Gastroesophageal sphincter (tissue), 4 donors: ENCODE measurements at places on chromosomes 11 and 22. TPM values are rescaled to one million over a fixed set of nuclear protein-coding genes. Genes with fewer than 3 reads are reported as not detected.
A peak's percentile ranks its signal among the peaks of the same experiment; 100 is the strongest.

DNA sequence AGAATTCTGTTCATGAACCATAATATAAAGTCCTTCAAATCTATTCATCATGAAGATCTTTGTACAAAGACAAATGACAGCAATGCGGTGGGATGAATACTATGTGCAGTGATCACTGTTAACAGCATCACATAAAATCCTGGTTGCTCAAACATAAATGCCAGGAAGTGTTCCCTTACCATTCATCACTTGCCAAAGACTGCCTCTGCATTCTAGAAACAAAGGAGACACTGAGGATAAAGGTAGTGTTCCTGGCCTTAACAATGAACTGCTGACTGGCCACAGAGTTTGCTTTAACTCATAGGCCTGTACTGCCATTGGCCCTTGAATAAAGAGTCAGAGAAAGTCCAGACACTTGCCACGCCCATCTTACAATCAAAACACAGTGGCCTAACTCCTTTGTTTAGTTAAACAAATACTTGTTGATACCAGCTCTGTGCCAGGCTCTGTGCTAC, 29.5 kb downstream of the C2CD3 start:
- no peak for ATAC-seq

DNA sequence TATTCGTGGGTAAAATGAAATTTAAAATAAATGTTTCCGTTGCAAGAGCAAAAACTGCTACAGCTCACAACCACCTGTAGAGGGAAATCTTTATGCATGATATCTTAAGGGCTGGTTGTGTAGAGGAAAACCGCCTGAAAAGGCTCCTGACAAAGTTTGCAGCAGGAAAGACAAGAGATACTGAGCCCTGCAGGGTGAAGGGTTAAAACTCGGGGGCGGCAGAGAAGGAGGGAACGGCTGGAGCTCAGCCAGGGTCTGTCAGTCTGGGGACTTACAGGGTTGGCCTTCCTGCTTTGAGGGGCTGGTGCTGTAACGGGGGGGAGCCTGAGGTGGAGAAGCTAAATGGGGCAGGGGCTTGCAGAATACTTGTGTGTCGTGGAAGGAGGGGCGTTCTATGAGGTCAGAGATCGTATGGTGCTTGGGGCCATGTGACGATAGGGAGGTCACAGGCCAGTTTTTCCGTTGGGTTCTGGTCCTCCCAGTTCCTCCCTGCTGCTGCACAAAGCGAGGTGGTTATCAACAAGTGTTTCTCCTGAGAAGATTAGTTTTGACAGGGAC, 122.9 kb upstream of the HSD17B12 start:
- ATAC-seq: no peak

The OR4D5 gene
- total RNA-seq: not detected

DNA sequence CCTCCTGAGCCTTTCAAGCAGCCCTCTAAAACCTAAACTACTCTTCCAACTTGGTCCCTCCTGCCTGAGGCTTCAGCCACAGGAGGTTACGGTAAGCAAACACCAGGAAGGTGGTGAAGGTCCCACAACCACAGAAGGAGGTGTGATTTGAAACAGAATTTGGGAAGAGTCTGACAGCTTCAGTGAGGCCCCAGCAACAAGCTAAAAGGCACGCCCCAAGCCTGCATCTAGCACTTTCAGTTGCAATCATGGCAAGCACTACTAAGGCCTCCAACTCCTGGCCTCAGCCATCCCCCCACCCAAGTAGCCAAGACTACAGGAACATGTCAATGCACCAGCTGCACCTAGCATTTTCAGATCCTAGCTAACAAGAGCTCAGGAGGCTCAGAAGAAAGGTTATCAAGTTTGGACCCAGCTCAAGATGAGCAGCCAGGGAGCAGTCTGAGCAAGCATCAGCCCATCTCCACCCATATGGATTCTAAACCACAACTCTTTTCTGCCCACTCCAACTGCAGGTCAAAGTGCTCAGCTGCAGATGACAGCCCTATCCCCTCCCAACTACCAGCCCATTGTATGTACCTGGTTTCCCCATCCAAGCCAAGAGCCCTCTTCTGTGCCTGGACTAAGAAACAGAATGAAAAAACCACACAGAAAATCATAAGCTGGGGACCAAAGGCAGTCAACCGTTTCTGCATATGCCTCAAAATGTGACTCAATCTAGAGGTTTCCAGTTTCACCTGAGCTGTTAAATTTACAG, 10.4 kb upstream of the AHNAK start:
- no peak for ATAC-seq

The SPON1 gene
- 98.2 TPM for total RNA-seq

The CLDN5 gene
- 29.6 TPM for total RNA-seq

GRCh38 chr11:102560555-102561011, 30.0 kb upstream of the MMP7 start:
- peak; percentile 66 for ATAC-seq

DNA sequence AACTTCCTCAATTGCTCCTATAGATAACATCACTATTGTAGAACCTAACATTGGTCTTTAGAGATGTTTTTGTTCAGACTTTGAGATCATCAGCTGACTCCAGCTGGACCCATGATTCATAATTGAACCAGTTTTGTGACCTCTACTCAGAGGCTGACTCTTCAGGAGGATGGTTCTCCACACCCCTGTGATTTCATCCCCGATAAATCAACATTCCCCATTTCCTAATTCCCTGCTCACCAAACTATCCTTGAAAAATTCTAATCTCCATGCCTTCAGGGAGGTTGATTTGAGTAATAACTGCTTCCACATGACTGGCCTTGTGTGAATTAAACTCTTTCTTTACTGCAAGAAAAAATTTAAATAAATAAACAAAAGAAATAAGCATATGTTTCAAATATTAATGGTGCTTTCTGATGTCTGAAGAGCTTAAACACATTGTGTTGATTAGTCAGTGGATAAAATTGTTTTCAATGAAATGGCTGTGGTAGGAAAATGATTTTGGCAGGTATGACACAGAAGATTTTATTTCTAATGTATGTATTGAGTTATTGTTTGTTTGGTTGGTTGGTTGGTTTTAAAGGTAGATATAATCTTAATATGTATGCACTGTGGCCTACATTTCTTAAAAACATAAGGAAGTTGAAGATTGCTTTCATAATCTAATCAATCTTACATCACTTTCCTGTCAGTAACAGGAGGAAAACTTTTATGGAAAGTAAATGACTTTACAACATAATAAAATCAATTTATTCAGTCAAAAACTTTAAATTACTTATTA, 427.9 kb upstream of the CCDC179 start:
- ATAC-seq: no peak

The TREH gene
- not detected for total RNA-seq

DNA sequence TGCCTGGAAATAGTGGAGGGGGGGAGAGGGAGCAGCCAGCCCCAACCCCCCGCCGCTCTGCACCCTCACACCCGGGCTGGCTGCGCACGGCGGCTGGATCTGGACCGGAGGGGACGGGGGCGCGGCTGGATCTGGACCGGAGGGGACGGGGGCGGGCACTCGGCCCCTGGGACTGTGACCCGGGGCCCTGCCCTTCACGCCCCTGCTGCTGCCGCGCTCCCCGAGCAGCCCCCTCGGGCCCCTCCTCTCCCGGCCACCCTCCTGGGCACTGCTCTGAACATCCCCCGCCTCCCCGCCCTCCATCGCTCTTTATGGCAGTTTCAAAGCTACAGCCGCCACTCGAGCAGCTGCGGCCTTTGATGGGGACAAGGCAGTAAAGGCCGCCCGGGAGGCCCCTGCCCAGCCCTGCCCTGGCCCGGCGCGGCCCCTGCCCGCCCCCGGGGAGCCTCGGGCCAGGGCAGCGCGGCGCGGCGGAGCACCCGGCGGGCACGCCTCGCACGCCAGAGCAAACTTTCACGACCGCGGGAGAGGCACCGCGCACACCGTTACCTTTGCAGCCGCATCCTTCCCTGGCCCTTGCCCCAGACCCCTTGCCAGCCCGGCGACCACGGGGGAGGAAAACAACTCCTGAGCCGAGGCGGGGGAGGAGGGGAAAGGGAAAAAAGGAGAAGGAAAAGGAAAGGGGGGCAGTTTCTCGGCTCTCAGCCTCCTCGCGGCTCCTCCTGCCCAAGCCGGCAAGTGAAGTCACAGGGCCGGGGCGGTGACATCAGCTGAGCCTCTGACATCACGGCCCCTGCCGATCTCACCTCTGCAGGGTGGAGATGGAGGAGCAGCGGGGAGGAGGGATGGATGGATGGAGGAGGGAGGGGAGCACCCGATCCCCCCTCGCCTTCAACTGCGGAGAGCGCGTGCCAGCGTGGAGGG, 13.1 kb upstream of the TCF20 start:
- peak; percentile 46 for ATAC-seq

GRCh38 chr11:95788921-95789505, 569 bp downstream of the FAM76B start:
- ATAC-seq: no peak

DNA sequence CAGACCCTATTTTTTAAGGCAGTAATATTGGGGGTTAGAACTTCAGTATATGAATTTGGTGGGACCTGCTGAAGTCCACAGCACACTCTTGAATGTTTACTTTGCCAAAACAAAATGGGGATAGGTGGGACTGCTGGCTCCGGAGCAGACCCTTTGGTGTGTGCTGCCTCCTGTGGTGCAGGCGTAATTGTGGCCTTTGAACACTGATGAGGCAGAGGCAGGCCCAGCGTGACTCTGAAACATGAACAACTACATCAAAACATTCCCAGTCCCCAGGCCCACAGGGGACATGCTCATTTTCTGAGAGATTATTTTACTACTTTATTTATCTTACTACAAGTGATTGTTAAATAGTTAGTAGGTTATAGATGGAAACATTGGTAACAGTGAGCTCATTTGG, 225.0 kb upstream of the TBCEL start:
- no peak for ATAC-seq

The RAB38 gene
- total RNA-seq: 1.2 TPM

The PHF21B gene
- 1.0 TPM for total RNA-seq

DNA sequence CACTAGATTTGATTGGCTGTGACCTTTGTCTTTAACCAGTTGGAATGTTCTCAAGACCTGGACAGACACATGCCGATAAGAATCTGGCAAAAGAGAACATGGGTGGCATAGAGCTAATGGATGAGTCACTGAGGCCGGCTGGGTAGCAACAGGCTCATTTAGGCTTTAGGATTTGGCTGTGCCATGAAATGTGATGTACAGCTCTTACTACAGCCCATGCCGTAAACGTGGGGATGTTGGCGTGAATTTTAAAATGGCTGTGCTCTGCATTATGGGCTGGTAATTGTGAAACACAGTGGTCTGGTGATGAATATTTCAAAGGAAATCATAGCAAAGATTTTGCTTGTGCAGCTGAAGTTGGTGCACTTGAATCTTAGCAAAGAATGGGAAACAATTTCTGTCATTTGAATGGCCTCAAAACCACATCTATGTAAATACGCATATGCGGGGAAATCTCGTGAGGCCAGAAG, 332.4 kb downstream of the TBC1D22A start:
- no peak for ATAC-seq

The C11orf16 gene
- total RNA-seq: not detected

DNA sequence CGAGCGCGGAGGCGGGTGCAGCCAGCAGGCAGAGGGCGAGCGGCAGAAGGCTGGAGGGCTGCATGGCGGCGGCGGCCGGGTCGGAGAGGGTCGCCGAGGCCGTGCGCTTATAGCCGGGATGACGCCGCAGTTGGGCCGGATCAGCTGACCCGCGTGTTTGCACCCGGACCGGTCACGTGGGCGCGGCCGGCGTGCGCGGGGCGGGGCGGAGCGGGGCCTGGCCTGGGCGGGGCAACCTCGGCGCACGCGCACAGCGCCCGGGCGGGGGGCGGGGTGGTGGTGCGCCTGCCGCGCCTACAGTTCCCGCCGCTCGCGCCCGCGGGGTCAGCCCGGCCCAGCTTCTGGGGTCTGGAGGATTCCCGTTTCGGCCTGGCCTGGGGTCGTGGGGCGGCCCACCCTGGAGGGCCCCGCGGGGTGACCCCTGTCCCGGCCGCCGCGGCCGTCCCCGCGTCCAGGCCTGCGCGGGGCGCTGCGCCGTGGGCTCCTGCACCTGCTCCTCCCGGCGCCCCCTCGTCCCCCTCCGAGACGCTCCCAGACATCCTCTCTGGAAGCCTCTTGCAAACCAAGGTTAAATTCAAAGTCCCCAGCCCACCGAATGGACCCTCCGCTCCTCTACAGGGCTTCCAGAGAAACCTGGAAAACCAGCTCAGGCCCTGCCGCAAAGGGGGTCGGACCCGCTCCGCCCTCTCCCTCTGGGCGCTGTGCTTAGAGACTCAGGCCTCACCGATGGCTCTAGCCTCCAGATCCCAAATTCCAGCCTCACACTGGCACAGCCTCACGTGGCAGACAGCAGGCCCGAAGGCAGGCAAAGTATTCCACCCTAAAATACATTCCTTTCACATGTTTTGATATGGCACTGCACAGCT, at the start of gene CTSD:
Gene CTSD (minus strand): TSS at position 132 of the 866 bp plus-strand sequence. CDS start 68 bp downstream, at position 64.
- peak; percentile 84 for ATAC-seq

DNA sequence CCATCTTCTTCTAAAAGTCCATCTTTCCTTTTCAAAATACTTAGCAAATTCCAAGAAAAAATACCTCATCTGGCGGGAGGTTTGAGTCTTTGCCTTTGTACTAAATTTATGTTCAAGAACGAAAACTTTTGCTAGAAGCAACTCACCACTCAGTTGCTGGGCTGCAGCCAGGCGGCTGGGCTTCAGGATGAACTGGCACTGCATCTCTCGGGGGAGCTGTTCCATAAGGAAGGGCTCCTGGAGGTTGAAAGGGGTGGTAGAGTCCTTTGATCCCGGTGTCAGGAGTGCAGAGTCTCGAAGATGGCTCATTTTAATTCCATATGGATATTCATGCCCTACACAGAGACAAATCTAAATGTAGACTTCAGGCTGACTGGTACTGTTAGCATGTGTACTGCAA, 105.8 kb downstream of the ARHGAP20 start:
- no peak for ATAC-seq

DNA sequence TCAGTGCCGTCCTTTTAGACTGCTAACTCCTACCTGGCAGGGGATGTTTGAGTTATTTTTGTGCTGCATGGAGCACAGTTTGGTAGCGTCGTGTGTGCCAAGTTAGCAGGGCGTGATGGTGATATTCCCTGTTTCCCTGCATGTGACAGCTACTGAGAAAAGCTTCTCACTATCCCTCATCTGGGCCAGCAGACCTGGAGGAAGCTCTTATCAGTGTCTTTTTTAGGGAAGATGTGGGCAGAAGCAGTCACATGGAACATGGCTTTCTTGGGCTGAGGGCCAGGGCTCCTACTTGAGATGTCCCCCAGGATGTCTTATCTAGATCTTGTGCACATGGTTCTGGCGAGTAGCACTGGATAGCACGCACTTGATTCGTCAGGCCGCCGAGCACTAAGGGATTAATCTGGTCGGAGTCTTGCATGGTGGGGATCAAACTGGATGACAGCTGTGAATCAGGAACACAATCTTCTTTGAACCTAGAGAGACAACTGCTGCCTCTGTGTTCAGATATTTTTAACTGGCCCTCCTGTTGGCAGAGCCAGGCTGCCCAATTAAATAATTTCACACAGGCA, 33.8 kb downstream of the TECTA start:
- ATAC-seq: no peak
